ENCODE measurements at places on chromosomes 4 and X.

DNA sequence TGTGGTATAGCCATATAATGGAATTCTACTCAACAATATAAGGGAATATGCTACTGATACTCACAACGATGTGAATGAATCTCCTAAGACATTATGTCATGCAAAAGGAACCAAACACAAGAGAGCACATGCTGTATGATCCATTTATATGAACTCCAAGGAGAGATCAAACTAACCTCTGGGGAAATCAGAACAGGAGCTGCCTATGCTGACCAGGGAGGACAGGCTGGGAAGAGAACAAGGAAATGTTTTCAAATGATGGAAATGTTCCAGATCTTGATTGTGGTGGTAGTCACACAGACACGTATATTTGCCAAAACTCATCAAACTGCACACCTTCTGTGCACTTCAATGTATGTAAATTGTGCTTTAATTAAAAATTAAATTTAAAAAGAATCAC is 175.3 kb downstream of the BCOR start:
- no peak for DNase-seq

GRCh38 chrX:30900227-30900626 is 11.2 kb upstream of the TAB3 start:
- no peak for DNase-seq

DNA sequence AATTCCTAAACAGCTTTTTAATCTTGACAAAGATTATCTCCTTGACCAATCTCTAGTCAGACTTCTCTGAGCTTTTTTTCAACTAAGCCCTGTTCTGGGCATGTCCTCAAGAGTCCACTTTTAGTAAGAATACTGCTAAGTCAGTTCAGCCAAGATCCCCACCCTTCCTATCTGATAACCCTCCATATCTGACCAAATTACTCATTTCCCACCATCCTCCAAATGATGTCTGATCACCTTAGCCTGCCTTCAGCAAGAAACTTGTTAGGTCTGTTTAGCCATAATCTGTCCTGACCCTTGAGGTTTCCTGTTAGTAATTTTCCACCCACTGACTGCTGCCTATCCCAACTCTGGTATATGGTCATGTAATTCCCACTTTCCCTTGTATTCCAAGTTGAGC is 65.2 kb downstream of the FAM13A start:
- no peak for DNase-seq

DNA sequence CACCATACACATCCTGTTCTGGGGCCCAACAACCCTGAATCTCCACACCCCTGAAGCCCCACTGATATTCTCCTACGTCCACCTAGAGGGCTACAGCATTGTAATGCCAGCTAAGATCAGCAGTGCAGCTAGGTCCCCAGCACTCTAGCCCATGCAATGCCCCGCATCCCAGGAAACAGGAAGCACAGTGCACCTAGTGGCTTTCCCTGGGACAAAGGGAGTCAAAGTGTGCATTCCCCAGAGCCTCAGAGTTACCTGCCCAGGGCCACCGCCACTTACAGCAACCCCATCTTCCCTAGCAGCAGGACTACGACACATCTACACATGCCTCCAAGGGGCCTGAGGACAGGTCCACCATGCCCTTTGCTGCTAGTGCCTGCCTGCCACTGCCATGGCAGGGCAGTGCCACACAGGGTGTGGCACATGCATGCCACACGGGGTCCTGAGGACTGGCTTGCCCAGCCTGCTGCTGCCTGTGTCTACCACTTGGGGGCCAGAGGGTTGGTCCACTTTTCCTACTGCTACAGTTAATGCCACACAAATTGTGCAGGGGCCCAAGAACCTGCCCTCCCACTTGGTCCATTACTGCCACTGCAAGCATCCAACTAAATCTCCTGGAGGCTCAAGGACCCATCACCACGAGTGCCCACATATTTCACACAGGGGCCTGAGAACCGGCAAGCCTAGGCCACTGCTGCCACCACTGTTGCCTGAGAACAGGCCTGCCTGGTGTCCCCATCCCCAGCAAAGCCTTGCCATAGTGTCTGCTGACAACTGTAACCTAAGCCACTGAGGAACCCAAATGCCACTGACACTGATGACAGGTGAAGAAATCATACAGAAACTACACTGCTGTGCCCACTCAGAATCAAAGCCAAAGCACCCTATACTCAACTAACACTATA is 23.7 kb downstream of the TLR6 start:
- no peak for DNase-seq

DNA sequence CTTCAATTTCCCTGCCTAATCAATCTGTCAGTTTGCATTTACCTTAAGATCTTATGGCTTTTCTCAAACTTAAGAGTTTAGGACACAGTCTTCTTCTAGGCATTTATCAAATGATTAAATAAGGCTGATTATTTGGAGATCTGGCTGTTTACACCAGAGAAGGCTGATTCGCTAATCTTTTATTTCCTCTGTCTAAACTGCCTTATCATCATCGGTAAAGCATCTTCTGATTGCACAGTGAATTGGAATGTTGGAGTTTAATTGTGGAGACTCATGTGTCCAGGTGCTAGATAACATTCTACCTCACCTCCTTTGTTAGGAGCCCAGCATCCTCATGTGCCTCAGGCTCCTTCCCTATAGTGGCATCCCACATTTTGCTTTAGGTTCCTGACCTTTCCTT is 100.3 kb upstream of the DDIT4L start:
- no peak for DNase-seq

DNA sequence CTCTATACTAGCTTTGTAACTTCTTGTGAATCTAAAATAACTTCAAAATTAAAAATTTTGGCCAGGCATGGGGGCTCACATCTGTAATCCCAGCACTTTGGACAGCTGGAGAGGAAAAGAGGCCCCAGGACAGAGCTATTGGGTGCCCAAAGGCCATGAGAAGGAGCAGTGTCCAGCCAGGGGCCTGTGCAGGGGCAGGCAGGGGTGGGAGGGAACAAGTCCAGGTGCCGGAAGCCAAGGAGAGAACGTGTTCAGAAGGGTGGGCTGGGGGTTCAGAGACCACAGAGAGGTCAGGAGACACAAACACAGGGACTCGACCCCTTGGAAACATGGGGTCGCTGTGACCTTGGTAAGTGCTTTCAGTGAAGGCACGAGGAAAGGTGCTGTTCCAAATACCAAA is 138.9 kb downstream of the EVC2 start:
- no peak for DNase-seq

DNA sequence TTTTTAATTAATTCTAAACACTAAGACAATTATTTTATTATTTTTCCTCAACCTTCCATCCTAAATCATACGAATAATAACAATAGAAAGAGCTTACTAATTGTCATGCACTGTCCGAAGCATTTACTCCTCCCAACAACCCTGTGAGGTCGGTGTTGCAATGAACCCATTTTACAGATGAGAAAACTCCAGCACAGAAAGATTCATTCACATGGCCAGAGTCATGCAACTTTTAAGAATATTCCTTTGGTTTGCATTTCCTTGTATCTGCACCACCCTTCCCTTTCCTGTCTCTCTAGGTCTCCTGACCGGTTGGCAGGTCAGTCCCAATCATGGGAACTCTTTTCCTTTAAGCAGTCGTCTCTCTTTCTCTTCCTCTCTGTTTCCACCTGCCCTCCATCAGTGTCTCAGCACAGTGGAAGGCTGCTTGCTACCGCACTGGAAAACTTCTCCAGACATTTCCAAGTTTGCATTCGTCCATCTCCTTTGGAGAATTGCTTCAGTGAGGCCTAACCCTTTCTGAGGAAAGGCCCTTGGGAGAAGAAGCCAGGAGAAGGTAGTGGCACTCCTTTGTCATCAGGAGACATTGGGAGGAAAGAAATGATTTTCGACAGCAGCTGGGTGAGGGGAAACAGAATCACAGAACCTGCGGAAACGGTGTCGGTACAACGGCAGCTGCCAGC is 1.9 kb upstream of the TMSB4X start:
- no peak for DNase-seq

DNA sequence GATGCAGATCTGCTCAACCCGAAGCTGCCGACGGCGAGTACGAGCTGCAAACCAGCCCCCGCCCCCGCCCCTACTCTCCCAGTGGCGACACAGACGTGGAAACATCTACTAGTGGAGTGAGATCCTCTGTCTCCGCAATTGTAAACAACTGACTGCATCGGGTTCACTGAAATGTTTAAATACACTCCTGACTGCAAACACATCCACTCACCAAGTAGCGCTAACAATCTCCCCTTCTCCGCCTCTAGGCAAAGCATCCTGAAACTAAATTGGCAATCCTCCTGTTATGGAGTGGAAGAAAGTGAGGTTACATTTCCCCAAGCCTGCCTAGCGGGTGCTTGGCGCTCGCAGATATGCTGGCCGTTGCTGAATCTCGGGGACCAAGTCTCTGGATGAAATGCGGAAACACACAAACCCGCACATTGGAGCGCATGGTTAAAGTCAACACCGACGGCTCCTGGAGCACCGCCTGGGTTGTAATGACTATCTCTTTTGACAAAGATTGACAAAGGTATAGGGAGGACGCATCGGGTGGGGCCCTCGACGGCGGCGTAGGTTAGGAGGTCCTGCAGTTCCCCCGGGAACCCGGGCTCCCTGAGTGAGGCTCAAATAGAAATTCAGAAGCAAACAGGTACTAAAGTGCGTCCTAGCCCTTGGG is 117.0 kb upstream of the TEX13C start:
- no peak for DNase-seq

DNA sequence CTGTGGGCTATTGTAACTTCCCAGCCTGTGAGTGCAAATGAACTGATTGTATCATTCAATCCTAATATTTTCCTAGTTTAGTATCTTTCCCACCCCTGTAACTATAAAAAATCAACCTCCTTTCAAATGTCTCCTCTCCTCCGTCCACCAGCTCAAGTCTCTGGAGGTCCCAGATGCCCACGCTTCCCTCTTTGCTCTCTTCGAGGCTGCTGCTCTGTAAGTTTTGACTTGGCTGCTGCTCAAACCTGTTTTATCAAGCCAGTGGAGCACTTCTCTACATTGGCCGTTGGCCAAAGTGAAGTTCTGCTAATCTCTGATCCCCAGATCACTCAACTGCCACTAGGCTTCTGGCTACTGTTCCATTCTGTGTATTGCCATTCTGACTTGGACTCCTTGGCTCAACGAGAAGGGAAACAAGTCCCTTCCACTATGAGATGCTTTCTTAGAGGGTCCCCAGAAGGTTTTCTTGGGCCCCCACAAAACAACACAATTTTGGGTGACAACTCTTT is 60.7 kb upstream of the RAPGEF2 start:
- no peak for DNase-seq

- no peak for DNase-seq
Observed at GRCh38 chr4:2823301-2823670, 20.4 kb upstream of the ADD1 start.

DNA sequence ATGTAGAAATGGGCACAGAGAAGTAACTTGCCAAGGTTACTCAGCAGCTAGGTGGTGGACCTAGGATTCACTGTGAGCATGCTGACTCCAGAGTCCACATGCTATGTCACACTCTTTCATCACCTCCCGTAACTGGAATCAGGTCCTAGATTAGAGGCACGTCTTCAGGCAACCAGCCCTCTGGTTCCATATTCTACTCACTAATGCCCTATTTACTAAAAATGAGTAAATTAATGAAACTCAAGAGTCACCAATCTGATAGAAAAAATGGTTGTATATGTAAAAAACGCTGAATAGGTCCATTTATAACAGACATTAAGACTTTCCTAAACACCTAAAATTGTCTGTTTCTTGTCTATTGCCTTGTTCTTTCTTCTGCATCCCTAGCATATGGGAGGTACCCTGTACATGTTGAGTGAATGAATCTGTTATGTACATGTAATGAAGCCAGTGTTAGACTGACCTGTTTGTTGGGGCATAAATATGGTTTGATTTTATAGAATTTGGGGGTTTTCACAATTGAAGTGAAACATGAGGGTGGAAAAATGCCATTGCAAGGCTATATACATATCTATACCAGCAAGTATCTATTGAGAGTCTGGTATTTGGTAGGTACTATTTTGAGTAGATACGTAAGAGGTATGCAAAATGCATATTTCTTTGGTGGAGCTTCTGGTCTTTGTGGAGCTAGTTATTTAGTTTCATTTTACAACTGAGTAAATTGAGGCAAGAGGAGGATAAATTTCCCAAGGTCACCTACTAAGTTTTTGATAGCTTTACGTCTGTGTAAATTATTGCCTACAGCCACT is 7.5 kb upstream of the RUFY3 start:
- no peak for DNase-seq

DNA sequence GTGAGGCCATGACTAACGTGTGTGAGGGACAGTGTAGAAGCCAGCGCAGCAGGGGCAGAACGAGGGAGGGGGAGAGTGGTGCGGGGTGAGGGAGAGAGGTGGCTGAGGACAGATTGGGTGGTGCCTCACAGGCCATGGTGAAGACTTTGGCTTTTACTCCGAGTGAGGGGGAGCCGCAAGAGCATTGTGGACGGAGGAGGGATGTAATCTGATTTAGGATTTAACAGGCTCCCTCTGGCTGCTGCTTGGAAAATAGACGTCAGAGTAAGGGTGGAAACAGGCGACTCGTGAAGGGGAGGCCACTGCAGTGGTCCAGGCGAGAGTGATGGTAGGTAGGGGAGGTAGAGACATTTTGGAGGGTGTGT is 13.0 kb downstream of the PPP1R3F start:
- peak; percentile 39 for DNase-seq

- no peak for DNase-seq
Observed at GRCh38 chrX:99078301-99078700, 1331.8 kb downstream of the PCDH19 start.

DNA sequence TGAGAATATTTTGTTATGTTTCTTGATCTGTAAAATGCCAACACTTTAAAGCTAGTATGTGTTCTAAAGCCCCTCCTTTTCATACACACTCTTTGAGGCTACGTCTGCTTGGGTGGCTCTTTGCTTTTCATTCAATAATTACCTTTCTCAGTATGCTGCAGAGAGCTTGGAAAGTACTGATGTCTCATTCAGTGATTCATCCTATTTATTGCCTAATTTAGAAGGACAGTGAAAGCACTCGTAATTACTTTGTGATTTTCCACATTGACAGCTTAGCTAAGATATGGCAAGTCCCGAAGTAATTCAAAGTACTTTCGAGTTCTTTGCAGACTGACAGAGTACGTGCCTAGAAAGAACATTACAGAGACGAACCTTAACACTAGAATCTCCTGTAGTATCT is 57.2 kb downstream of the BMP15 start:
- DNase-seq: no peak

- no peak for DNase-seq
Observed at GRCh38 chrX:118459494-118459893, 36.1 kb upstream of the DOCK11 start.

DNA sequence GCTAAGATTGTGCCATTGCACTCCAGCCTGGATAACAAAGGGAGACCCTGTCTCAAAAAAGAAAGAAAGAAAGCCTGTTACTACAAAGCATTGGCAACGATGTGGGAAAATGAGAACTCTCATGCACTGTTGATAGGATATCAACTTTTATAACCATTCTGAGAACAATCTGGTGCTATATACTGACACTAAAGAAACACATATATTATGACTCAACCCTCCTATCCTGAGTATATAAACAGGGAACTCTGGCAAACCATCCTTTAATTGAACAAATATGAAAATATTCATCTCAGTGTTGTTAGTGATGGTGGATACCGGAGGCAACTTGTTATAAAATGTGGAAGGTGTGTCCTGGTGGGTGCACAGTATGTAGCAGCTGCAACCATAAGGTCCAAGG is 53.0 kb upstream of the SOD3 start:
- no peak for DNase-seq

GRCh38 chrX:153634236-153634635 is 12.8 kb upstream of the DUSP9 start:
- DNase-seq: peak; percentile 7

- no peak for DNase-seq
Observed at GRCh38 chr4:184292877-184293276, 75.2 kb upstream of the ENPP6 start.

GRCh38 chr4:7802093-7802726 is 137.5 kb downstream of the AFAP1 start:
- DNase-seq: peak; percentile 86

- DNase-seq: no peak
Observed at GRCh38 chr4:1626151-1626550, 58.0 kb downstream of the FAM53A start.
